ENCODE measurements at places on chromosomes 7 and 10.

DNA sequence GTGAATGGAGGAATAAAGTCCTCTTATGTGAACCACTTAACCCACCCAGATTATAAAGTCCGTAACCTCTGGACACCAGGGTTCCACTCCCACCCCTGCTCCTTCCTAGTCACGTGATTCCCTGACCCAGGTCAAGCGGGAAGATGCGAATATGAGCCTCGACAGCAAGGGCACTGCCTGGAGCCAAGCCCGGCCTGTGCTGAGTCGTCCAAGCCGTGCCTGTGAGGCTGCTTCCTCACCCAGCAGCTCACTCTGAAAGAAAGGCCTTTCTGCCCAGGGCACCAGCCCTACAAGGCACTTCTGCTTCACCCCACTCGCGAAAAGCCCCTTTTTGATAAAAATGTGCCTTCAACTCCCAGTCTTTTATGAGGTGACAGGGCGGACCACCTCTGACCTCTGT lies 85.8 kb downstream of the CYTH3 start:
- DNase-seq: no peak

DNA sequence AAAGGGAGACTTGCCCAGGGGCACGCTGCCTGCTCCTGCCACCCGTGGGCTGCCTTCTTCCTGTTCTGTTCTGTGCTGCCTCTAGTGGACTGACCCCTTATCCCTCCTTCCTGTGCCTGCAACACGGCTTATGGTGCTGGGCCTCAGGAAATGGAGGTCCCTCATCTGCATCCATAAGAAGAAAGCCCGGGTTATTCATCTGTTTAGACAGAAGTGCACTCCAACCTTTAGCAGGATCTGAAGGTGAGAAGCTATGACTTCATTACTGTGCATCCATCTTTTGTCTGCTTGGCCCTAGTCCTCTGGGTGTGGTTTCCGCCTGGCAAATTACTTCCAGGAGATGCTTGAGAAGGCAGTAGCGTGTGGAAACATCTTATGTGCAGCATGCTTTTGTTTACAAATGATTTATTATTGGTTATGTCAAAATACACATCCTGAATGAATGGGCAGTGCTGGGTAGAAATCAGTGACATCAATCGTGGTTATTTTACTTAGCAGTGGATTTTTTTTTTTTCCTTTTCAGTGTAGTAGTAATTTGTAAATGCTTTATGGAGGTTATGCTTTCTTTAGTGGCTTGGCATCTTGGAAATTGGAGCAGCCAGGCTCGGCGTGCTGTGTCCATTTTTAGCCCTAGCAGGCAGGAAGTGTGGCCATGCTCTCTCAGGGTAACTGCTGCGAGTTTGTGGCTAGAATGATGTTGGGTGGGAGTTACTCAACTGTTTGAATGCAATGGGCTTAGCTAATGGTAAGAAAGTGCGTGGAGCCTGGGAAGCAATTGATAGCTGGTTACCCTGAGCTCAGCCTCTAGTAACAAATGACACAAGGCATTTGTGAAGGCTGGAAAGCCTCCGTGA lies 12.7 kb downstream of the PTPRE start:
- DNase-seq: no peak

DNA sequence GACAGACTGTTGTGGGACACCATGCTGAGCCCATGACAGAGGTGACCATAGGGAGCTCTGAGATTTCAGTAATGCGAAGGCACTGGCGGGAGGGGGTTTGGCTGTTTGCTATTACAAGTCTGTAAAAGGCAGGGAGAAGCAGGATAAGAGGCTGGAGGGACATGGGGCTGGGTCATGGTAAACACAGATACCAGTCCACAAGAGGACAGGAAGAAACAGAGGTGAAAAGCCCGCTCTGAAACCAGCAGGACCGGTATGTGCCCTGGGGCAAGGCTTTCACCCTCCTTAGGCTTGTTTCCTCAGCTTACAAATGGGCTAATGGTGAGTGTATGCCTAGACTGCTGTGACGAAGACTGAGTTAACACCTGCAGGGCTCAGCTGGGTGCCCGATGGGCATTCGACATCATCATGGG lies 34.1 kb downstream of the ANXA11 start:
- DNase-seq: no peak

DNA sequence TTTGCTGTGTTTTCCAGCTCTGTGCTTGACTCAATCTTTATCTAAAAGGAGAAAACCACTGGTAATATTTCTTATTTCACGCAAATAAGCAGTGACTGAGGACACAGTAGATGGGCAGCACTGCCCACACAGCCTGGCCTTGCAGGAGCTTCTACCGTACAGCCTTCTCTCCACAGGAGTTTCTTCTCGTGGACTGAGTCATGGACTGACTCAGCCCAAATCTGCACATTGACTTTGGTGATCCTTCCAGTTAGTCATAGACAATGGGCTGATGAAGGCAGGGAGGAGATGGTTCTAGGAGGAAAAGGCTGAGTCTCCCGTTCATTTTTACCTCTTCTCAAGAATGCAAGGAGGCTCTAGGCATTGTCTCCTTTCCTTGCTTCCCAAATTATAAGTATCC lies 200.7 kb downstream of the RAPGEF5 start:
- DNase-seq: no peak

DNA sequence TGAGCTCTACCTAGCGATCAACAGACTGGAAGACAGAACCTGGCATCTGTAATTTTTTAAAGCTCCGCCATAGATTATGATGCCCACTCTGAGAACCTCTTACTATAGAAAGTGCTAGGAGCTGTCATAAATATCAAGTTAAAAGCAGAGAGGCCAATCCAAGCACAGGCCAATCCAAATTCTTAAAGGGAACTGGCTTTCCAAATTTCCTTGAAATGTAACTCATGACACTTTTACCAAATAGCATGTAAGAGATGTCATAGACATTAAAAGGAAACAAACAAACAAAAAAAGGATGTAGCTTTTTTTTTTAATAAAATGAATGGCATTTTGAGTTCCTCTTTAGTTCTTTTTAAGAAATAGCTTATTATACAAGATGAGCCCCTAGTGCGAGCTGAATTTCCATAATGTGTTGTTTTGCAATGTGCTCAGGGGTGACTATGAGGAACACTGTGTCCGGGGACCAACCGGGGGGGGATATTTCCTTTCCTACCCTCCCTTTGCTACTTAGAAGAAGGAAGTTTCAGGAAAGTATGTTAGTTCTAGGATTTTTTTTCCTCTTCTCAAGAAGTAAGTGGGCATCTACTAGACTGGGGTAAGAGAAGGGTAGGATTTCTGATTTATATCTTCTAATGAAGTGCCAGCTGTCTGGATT lies 23.7 kb upstream of the MRC1 start:
- DNase-seq: no peak
